Testis (tissue), 5 donors: ENCODE measurements at places on chromosomes 16 and 17. TPM values are rescaled to one million over a fixed set of nuclear protein-coding genes. Genes with fewer than 3 reads are reported as not detected.
A peak's percentile ranks its signal among the peaks of the same experiment; 100 is the strongest.

DNA sequence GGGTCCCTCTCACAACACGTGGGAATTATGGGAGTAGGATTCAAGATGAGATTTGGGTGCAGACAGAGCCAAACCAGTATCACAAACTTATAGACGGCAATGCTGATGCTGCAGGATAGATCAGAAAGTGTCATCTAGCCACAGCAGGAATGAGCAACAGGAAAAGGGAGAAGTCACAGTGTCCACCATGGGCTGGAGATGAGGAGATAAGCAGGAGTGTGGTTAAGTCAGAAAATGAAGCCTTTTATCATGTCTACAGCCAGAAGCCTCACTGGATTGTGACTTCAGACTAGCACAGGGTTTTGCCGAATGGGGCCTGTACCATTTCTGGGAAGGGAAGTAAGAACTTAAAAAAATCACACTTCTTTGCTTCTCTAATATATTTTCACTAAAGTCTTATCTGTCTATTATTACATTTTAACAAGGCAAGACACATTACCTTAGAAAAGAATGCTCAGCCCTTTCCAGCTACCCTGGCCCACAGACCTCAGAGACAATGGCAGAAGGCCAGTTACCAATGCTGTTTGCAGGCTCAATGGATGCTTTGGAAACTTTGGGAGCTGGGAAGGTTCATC lies 490.2 kb upstream of the SALL1 start:
- DNase-seq = no peak

DNA sequence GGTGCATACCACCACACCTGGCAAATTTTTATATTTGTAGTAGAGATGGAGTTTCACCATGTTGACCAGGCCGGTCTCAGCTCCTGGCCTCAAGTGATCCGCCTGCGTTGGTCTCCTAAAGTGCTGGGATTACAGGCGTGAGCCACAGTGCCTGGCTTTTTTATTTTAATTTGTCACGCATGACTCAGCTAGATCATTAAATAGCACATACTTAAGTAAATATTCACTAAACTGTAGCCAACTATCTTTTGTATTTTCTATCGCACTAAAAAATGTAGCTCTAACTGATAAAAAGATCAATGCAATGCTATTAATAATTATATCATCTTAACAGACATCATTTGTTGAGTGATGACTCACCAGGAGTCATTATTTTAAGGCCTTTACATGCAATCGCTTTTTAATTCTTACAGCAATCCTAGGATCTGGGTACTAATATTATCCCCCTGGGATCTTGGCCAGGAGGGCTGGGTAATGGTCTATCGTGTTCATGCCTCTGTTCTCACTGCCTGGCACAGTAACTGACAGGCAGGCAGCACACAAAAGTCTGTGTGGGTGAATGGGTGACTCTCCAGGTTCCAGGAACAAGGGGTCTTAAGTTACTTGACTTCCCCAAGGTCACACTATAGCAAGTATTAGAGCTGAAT lies 693.5 kb upstream of the EEF2KMT start:
- DNase-seq = no peak

DNA sequence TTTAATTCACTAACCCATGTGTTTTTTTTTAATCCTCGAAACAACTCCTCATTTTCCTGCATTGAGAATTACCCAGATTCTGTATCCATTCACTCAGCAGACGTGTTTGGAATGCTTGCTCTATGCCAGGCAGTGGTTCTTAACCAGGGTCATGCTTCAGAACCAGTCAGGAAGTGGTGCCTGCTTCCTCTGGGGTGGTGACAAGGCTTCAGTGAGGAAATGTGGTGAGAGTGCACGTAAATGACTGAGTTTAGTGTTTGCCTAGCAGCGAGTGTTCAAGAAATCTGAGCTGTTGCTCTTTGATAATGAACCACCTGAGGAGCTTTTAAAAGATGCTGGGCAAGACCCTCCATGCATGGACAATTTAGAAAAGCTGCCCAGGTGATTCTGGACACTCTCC lies 9.9 kb downstream of the ZFP90 start:
- no peak for DNase-seq

GRCh38 chr17:17730250-17730935 lies 49.1 kb downstream of the RAI1 start:
- DNase-seq = no peak

DNA sequence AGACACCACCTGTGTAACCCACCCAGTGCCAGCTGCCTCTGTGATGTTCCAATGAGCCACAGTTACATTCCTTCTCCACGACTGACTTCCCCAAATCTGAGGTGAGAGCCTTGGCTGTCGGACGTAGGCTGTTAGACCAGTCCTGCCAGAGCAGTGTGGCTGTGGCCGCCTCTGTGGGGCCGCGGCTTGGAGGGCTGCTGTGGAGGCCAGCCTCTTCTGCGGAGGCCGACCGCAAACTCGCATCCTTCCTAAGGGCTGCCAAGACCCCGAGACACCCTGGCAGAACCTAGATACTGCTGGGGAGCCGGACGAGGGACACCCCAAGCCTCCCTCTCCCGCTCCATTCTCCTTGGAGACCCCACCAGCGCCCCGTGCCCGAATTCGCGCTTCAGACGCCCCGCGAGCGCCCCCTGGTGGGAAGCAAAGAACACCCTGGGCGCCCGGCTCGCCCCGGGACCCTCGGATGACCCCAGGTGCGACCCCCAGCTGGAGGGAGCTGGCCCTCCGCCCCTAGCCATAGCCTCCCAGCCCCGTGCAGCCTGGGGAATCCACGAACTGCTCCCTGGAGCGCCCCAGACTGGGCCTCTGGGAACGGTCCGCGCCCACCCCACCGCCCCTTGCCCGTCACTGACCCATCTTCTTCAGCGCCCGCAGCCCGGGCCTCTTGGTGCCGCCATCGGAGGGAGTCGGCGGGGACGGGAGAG lies 547 bp downstream of the PLCD3 start:
- DNase-seq = peak; percentile 63

GRCh38 chr17:7041607-7042500 lies 2.0 kb downstream of the SLC16A11 start:
- no peak for DNase-seq

DNA sequence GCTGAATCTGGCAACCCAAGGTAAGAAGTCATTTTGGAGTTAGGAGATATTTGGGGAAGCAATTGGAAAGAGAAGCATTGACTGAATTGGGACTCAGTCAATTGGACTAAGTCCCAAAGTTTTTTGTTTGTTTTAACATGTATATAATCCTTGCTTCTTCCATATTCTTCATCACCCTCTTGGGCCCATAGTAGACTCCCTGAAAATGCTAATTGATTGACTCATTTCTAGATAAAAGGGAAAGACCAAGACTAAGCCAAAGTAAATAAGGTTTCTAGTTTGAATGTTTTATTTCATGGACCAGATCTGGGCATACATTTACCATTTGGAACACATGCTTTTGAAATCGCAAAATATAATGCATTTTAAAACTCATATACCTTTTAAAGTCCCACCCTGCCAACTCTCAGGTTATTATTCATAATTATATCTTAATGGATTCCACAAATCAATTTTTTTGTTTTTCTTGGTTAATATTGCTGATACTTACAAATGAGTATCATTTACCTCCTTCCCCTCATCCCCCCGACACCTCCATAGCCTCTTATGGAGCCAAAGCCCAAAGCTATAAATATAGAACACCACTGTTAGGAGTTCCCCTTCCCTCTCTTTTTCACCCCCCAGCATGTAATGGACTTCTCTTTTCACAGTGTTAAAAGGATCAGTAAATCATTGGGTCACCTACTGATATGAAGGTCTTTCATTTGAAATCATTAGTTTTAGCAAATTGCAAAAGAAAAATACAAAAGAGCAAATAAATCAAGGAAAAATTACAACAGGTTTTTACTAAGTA lies 674.0 kb upstream of the SOX9 start:
- no peak for DNase-seq

DNA sequence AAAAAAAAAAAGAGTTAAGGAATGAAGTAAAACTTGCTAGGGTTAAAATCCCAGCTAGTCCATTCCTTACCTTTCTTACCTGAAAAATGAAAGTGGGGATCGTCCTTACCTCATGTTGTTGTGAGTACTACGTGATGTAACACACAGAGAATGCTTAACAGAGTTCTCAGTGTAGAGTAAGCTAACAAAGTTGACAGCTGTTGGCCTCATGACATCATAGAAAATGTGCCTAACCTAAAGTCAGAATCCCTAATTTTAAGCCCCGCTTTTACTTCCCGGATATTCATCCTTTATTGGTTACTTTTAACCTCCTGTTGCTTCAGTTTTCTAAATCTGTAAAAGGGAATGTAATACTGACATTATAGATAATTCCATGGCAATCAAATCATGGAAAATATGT lies 505.8 kb upstream of the HSBP1 start:
- no peak for DNase-seq

DNA sequence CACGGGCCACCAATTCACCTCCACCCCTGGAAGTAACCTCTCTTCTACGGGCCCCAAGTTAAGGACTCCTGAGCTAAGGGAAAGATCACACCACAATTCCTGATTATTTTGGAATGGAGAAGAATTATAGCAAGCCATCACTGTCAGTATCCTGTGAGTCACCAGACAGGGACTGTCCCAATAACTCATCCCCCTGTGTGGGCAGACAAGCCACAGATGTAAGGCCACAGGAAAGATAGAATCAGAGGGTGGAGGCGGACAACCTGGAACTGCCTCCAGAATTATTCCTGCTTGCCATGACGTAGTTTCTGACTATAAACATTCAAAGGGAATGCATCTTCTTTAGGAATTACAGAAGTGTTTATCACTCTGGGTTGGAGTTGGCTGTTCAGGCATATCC lies 5.8 kb upstream of the MYO1D start:
- no peak for DNase-seq

- DNase-seq = no peak
Measured at GRCh38 chr17:79535728-79536025, 75.2 kb downstream of the RBFOX3 start.

SLC13A2 gene
- 0.79 TPM for total RNA-seq

KRT20 gene
- not detected for total RNA-seq

CDH13 gene
- total RNA-seq = 1.2 TPM

KRTAP1-1 gene
- not detected for total RNA-seq

CCDC78 gene
- total RNA-seq = 3.2 TPM

KIF18B gene
- total RNA-seq = 3.7 TPM
